Stimulated activated CD4-positive, alpha-beta T cell treated with anti-CD3 and anti-CD28 coated beads, TNF-alpha, amount 100 ng/mL, for 24 hours (primary cell): ENCODE measurements at places on chromosomes 2 and 18.

DNA sequence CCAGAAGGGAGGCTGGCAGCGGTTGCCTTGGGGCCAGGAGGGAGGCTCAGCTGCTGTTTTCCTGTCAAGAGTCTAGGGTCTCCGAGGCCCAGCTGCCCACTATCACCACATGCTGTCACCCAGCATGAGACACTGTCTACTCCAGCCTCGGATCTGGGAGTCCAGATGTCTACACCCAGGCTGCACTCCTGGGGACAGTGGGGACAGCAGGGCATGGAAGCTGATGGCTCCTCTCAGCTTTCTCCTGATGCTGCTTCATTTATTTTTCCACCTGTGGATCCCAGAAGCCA lies 134.0 kb downstream of the PTGR3 start:
- no peak for DNase-seq

DNA sequence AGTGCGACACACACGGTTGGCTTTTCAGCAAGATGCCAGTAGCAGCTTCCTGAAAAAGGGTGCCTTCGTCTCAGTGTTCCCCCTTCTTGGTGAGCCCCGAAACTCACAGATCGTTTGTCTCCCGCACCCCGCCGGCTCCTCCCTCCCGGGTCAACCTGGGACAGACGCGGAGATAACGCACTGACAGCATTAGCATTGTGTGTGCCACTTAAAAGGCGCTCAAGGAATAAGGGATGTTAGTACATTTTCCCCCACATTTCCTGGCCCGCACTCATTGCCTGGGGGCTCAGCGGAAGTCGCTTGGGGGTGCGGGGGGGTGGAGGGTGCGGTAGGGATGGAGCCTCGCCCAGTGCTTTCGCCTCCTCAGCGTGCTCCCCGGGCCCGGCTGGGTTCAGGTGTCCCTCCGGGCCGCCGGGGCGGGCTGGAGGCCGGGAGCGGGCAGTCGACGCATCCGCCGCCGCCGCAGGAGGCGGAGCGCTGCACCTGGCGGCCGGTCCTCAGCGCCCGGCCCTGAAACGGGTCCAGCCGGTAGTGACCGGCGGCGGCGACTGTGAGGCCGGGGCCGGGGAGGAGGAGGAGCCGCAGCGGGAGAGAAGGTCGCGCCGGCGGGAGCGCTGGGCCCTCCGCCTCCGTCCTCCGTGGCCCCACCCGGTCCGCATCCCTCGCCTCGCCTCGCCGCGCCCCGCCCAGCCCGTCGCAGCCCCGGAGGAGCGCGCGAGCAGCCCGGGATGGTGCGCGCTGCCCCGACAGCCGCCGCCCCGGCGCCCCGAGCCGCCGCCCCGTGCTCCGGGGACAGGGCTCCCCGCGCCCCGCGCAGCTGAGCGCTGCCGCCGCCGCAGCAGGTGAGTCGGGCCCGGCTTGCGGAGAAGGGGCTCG lies at the start of gene MFSD6:
MFSD6 (plus strand) TSS at position 694 of the 876 bp plus-strand sequence. CDS start 27,675 bp downstream, outside the sequence.
- peak; percentile 11 for DNase-seq

DNA sequence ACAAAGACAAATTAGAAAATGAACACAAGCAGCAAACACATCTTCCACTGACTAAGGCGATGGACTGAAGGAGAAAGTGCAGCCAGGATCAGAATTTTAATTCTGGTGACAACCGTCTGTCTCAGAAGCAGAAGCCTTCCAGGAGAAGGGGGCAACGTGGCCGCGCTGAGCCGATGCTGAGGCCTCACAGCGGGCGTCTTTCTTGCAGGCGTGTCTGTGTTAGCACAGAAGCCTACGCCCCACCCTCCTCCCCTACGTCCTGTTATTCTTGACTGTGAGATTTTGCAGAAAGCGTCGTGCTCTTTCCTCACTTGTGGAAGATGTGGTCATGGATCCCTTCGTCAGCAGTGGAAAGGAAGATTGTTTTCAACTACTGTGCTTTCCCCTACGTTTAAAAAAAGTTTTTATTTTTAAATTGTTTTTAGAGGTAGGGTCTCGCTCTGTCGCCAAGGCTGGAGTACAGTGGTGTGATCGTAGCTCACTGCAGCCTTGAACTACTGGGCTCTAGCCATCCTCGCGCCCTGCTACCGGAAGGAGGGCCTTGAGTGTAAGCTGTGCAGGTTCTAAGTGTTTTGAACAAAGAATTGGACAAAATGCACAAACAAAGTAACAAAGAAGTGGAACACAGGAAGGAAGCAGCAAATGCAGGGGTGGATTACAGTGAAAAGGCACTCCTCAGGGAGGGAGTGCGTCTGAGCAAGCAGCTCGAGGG lies 422.0 kb downstream of the GALR1 start:
- no peak for DNase-seq

DNA sequence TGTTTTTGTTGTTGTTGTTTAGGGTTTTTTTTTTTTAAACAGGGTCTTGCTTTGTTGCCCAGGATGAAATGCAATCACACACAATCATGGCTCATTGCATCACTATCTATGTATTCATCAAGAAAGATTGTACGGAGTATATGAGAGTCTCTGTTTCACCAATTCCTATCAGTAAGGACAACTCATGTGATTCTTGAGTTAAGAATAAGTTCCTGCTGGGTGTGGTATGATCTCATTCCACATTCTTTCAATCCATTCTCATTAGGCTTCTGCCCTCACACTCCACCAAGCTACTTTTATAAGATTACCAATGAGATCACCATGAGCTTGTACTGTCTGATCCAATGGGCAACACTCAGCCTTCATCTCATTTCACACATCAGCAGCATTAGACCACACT lies 9.1 kb upstream of the AP1S3 start:
- DNase-seq = no peak

DNA sequence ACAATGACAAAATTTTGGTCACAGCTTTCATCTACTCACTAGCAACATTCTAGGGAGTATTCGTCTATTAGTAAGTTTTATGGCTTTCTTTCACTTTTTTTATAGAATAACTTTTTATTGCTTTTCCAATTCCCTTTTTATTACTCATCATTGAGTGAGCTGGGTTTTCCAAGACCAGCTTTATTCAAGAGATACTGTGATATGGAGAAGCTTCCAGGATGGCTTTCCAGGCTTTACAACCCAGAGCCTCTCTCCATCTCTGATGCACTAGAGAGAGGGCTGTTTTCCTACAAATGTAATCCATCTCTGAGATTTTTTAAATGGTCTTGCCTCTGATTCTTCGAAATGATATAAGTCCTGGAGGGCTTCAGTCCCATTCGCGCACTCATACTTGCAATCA lies 118.3 kb downstream of the LDLRAD4 start:
- DNase-seq = no peak

DNA sequence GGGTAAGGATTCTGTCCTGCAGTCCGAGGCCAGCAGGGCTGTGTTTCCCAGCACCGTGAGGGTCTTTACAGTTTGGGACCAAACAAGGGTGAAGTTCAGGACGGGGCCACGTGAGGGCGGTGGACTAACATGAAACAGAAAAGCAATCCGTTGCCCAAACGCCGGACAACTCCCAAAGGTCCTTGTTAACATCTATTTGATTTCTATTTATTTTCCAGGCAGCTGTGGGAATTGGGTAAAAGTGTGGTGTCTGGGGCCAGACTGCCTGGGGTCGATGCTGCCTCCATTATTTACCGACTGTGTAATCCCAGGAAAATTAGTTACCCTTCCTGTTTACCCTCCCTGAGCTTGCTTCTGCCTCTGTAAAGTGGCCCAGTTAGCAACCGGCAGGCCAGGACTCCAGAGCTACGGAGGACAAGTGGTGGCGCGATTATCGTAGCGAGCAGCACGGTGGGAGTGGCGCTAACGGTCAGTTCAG lies 66.3 kb upstream of the TCF7L1 start:
- DNase-seq = no peak
